Forelimb muscle (tissue), 1 donor: ENCODE measurements at places on chromosomes 2 and 18. TPM values are rescaled to one million over a fixed set of nuclear protein-coding genes. Genes with fewer than 3 reads are reported as not detected.

GRCh38 chr18:35746826-35747339, 165.3 kb downstream of the GALNT1 start:
- no peak for DNase-seq

TLX2 gene
- not detected for polyA plus RNA-seq

DNA sequence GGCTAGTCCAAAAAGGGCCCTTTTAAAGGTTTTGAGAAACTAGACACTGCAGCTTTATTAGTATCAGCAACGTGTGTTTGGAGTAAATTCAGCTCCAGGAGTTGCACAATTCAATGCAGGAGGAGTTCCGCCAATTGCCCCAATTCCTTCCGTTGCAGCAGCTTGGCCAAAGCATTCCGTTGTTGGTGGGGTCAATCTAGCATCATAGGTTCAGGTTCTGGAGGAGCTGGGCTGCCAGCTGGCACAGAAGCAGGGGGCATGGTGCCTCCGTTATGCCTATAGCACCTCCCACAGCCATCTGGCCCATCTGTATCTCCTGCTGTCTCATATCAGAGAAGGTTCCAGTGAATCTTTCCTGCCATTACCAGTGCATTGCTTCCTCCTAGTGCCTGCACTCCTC, 55.4 kb downstream of the REL start:
- no peak for DNase-seq

DNA sequence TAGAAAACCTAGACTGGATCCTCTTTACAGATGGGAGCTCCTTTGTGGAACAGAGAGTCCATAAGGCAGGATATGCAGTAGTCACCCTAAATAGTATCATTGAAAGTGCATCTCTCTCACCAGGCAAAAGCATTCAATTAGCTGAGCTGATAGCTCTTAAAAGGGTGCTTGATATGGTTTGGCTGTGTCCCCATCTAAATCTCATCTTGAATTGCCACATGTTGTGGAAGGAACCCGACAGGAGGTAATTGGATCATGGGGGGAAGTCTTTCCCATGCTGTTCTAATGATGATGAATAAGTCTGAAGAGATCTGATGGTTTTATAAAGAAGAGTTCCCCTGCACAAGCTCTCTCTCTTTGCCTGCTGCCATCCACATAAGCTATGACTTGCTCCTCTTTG, 96.2 kb upstream of the RMP24 start:
- DNase-seq, result no peak

KLHL14 gene
- 0.08 TPM for polyA plus RNA-seq

GRCh38 chr18:59848002-59848401, 51.8 kb upstream of the PMAIP1 start:
- DNase-seq, result no peak

DNA sequence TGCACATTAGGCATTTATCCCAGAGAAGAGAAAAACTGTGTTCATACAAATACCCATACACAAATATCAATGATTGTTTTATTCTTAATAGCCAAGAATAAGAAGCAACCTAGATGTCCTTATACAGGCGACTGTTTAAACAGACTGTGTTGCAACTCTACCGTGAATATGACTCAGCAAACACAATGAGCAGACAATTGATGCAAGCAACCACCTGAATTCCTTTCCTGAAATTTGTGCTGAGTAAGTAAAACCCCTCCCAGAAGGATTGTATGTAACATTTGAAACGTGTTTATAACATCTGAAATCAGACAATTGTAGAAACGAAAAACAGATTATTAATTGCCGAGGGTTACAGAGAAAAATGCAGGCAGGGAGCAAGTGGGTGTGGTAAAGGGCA, 621.9 kb upstream of the SOX11 start:
- no peak for DNase-seq

DNA sequence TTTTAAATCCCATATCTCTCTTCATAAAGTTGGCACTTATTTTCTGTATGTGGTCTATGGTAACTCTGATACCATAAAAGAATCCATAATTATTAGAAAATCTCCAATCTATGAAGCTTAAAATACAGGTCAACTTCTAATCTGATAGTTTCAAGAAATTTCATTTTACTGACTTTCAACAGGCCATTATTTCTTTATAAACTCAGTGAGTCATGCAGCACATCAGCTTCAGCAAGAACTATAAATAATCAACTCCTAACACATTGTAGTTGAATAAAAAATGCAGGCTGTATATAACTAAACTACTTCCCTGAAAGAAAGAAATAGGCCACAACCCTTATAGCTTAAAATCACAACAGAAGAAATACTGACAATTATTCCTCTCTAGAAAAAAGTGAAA, 204.3 kb upstream of the CCDC150 start:
- DNase-seq, result no peak

PTPRN gene
- polyA plus RNA-seq, result 0.13 TPM

GRCh38 chr2:43300222-43300621, 73.8 kb upstream of the ZFP36L2 start:
- DNase-seq, result no peak

SPC25 gene
- 7.5 TPM for polyA plus RNA-seq

SESTD1 gene
- 29.8 TPM for polyA plus RNA-seq

UGT1A8 gene
- polyA plus RNA-seq, result not detected

IL1F10 gene
- polyA plus RNA-seq, result not detected

DNA sequence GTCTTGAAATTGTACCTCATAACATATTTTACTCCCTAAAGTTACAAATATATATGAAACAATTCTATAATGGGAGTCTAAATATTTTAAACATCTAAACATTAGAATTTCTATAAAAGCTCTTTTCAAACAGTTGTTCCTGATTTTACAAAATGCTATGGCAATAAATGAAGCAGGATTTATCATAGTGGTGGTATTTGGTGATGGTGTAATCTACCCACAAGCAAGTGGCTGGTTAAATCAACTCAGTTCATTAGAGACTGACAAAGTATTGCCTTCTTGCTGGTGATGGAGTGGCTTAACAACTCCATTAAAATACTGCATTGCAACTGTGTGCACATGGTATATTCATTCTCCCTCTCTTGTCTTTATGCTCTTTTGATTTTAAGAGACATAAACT, 138.9 kb downstream of the PMAIP1 start:
- DNase-seq, result no peak

C2orf66 gene
- 0.14 TPM for polyA plus RNA-seq

GRCh38 chr2:236918545-236918944, 167.1 kb upstream of the COPS8 start:
- no peak for DNase-seq

DNA sequence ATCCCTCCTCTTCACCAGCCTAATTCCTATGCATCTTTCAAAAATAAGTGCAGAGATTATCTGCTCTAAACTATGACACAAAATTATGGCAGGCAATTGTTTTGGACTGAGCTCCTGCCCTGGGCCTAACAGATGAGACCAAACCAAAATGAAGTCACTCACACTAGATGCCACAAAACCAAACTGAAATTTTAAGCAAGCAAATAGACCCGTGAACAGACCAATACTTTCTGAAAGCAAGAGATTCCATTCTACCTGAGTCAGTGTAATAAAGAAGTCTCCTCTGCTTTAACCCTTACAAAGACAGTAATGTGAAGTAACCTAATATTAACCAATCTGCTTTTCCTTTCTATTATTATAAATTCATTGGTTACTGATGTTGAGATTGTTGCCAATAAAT, 84.3 kb downstream of the RIT2 start:
- DNase-seq, result no peak

- DNase-seq, result no peak
Measured at GRCh38 chr2:100268986-100269385, 53.3 kb downstream of the LONRF2 start.

MBD1 gene
- polyA plus RNA-seq, result 40.5 TPM

DNA sequence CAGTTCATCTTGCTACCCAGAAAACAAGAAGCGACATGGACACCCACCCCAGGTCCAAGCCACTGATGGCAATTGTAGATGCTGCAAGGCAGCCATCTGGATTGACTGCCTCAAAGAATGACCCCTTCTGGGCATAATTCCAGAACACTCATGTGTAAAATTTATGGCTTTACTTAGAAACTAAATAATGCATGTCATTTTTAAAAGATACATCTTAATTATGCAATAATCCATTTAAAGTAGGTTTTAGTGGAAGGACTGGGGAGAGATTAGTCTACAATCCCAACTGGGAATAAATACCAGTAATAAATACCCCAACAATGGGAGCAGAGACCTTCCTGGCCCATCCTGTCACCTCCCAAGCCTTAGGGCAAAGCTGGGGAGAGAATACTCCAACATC, 247.7 kb downstream of the SS18 start:
- DNase-seq, result no peak

RAX gene
- not detected for polyA plus RNA-seq

PRKAG3 gene
- polyA plus RNA-seq, result 32.9 TPM

OSR1 gene
- polyA plus RNA-seq, result 15.8 TPM

DNA sequence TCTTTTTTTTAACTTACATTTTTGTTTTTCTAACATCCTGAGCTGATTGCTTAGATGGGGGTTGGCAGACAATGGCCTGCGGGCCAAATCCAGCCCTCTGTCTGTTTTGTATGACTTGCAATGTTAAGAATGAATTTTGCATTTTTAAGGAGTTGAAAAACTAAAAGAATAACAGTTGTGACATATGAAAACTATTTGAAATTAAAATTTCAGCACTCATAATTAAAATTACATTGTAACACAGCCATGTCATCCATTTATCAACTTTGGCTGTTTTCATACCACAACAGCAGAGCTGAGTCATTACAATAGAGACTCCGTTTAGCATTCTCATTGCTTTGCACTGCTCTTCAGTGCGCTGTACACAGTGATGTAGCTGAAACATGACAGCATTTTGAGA, 94.1 kb upstream of the MC4R start:
- no peak for DNase-seq

DNA sequence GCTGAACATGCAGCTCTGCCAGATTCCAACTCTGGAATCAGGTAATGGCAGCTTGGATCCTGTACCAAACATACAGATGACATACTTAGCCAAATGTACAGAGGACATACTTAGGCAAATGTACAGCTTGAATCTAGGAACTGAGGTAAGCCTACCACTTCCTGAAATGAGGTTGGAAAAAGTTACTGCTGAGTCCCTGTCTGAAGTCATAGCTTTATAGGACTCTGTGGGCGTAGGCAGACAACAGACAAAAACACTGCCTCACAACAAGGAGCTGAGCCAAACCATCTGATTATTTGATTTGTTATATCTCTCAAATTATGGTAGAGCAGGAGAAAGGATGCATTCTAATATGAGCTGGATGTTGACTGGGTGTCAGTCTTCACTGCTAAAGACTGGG, 290.2 kb upstream of the TCF4 start:
- no peak for DNase-seq

DNA sequence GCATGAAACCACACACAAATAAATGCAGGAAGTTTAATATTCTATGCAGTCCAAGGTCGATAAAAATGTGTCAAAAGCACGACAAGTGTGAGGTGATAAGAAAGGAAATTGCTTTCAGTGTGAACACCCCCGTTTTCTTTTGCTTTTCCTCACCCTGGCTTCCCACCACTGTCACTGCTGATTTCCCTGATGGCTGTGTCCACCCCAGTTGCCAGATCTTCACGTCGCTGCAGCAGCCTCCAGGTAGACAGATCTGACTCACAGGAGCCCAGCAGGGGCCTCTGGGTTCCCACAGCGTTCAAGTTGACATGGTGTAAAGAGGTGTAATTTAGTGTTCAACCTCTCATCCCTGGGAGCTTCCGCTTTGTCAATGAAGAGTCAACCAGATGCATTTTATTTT, 128.0 kb upstream of the TACR1 start:
- no peak for DNase-seq

DNA sequence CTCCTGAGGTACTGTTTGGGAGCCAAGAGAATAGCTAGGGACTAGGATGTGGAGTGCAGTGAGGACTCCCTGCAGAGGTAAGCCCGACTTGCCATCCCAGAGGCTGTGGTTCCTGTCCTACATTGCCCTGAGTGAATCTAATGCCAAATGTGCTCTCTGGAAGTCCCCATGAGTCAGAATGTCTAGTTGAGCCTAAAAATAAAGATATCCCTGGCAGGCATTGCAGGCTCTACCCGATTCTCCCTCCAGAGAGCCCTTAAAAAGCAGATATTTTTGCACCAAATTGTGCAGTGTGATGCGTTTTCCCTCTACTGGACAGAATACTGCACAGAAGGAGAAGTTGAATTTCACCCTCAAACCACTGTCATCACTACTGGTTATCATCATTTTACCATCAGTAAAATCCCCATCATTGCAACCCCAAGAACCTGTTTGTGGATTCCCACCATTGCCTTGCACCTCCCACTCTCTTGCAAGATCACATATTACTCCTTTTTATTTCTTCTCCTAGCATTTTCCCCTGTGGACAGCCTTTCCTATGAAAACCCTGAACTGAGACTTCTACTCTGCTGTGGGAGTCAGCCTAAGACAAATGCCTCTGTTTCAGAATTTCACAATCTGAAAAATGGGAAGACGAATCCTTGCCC, 98.0 kb downstream of the MARCHF4 start:
- DNase-seq, result no peak
